ENCODE measurements at places on chromosomes 1 and 21.

DNA sequence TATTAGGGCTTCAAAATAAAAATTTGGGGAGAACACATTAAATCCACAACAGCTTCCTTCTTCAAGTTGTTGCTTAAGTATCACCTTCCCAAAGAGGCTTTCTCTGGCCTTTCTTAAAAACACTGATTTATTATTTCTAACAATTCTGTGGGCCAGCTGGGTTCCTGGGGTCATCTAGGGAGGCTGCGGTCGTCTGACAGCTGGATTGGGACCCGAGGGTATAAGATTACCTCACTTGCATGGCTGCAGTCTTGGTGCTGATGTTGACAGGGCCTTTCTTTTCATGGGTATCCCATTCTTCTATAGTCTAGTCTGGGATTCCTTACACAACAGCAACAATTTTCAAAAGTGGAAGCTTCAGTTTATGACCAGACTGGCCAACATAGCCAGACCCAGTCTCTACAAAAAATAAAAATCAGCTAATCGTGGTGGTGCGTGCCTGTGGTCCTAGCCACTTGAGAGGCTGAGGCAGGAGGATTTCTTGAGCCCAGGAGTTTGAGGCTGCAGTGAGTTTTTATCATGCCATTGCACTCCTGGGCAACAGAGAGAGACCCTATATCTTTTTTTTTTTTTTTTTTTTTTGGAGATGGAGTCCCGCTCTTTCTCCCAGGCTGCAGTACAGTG is 46.1 kb upstream of the ZNF326 start:
- no peak for DNase-seq

- no peak for DNase-seq
Observed at GRCh38 chr21:21614966-21615365, 616.8 kb downstream of the NCAM2 start.

- no peak for DNase-seq
Observed at GRCh38 chr21:26099610-26100219, 70.9 kb downstream of the APP start.

DNA sequence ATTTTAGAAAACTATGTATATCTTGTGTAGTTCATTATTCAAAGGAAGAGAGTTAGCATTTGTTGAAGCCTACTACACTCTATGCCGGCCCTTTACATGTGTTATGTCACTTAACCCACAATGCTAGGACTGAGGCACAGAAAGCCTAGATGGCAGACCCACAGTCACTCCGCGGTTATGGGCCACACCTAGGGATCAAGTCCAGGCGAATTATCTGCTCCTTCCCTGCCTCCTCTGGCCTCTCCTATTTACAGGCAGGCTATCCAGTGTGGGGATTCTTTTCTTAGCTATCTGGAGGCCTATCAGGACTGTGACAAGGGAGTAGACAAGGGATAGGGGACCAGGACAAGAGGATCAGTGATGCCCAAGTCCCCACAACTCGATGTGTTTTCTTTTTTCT is 33.0 kb downstream of the IER5 start:
- no peak for DNase-seq

- no peak for DNase-seq
Observed at GRCh38 chr1:43272576-43273571, 3.1 kb downstream of the TMEM125 start.

DNA sequence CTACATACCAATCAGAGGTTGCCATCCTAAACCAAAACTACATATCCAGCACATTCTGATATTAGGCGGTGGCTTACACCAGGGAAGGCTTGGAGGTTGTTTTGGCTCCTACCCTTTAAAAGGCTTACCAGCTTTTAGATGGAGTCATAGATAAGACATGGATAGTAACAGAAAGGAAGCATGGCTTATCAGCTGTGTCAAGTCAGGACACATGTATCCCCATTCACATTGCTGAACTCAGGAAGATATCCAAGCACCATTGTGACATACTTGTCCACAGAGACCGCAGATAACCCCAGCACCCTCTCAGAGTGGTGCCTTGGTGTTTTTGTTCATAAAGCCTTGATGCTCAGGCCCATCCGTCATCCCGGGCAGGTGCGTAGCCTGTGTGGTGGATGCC is 39.7 kb downstream of the ADARB1 start:
- DNase-seq, result no peak

DNA sequence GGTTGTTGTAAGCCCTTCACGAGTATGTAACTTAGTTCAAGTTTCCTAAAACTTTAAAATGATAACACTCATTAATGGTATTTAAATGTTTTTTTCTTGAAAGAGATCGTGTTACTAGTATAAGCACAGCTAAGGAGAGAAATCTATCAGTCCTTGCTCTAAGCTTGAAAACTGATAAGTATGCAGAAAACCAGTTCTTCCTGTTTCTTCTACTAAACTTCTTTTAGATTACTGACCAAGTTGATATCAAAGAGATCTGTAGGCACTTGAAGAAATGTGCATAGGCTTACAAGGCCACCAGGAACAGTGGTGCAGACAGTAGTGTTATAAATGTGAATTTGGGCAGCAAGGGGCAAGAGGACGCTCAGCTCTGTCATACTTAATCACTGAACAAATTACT is 3.9 kb downstream of the EFCAB14 start:
- DNase-seq, result peak; percentile 21

DNA sequence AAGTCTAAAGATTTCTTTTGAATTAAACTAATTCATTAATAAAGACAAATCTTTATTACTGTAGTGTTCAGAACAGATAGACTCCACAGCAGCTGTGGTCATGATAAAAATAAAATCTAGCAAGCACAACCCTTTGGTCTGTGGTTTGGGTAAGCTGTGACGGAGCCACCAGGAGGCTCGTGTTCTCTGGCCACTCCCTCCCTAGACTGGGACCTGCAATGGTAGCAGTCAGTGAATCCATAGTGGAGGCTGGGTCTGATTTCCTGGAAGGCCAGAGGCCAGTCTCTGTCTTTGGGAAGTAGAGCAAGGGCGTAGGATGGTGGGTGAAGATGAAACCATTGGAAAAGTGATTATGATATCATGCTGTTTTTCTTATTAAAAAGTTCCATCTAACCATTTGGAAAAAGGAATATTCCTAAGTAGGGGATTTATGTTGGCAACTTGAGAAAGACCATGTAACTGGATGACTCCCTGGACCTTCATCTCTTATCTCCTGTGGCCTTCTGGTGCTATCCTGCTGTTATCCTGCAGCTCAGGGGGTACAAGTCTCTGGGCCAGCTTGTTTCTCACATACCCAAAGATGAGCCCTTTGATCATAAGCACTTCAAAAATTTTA is 39.0 kb downstream of the TENT5C start:
- no peak for DNase-seq

DNA sequence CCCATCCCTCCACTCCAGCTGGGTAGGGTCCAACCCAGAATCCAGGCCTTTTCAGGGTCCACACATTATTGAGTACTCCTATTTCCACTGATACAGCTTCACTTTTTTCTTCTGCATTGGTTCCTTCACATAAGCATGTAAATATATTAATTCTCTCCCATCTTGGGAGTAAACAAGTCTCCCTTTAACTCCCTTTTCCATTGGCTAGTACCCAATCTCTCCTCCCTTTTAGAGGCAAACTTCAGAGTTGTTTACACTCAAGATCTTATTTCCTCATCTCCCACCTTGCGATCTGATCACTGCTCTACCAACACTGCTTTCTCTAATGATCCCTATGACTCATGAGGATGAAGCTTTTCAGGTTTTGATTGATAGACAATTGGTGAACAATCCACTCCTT is 20.3 kb downstream of the DMAP1 start:
- no peak for DNase-seq

- no peak for DNase-seq
Observed at GRCh38 chr1:147243228-147243685, 773 bp downstream of the CHD1L start.

DNA sequence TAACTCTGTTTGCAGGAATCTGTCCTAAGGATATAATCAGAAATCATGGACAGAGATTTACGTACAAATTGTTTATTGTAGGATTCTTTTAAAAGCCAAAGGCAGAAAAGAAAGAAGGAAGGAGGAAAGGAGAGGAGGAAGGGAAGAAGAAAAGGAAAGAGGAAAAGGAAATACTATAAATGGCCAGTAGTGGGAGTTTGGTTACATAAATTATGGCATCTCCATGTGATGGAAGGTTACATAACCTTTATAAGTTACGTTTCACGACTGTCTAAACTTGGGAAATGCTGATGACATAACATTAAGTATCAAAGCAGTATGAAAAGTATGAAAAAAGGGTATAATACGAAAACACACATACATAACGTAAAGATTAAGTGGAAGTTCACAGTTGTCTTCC is 39.0 kb downstream of the SMYD2 start:
- no peak for DNase-seq

GRCh38 chr21:21952566-21952965 is 954.4 kb downstream of the NCAM2 start:
- DNase-seq, result no peak

- peak; percentile 95 for DNase-seq
Observed at GRCh38 chr1:9211291-9211811, 23.2 kb upstream of the H6PD start.

DNA sequence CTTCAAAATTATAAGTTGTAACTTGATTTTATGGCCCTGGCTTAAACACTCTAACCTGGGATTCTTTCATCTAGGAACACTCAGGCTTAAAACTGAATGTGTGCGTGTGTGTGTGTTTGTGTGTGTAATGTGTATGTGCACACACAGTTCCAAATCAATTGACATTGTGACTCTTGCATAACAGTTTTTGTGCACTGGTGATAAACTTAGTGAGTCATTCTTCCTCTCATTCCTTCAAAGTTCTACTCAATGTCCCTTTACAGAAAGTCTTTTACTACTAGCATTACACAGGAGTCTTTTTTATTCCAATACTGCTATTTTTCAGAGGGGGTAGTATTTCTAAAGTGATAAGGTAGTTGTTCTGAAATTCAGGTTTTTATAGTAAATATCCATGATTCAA is 943.6 kb downstream of the KCNT2 start:
- DNase-seq, result peak; percentile 9

DNA sequence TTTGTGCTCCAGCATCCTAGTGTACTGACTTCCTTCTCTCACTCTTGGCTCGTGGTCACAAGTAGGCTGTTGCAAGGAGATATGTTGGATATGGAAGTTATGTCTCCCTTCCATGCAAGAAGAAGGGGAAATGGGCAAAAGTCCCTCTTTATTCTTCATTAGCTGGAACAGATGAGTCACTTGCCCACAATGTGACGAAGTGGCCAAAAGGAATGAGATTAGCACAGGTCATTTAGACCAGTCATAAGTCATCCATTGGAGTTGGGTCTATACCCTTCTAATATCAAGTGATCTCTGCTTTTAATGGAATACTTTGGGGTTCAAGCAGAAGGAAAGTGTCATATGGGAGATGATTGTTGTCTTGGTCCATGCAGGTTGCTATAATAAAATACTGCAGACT is 91.2 kb upstream of the NGF start:
- no peak for DNase-seq

GRCh38 chr1:18608534-18608933 is 22.1 kb upstream of the PAX7 start:
- no peak for DNase-seq

DNA sequence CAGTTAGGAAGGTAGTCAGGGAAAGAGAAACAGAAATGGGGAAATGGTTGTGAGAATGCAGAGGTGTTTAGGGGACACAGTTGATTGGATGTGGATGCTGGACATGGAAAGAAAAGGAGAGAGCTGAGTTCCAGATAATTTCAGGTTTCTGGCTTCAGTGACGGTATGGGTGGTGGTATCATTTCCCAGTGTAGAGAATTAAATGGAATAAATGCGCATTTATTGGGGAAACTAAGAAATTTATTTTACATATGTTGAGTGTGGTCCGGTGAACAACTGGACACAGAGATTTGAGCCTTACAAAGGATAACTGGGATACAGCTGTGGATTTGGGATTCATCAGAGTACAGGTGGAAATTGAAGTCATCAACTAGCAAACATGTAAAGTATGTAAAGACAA is 12.4 kb upstream of the ZNF281 start:
- no peak for DNase-seq

DNA sequence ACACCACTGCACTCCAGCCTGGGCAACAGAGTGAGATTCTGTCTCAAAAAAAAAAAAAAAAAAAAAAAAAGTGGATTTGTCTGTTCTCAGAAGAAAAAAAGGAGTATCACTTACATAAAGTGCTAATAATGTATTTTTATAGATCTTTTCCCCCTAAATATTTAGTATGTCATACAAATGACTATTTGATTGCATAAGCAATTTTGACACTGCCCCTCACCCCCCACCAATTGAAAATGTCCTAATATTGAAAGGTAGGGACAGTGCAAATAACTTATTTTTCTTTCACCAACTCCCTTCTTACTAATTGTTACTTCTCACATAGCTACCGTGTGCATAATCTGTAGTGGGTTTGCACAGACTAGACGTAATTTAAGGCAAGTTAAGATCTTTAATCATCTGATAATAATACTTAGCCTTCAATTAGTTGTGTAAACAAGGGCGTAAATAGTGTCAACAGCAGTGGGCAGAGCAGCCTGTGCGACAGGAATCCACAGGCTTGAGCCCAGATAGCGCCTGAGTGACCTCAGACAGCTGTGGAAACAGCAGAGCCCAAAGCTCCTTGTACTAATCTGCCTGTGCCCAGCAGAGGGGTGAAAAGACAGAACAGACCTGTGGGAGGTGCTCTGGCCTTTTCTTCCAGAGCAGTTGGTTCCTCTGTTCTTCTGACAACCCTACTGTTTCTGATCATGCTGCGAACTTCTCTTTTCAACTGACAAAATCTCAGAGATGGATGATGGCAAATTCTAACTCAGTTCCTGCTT is 4.5 kb upstream of the IER5 start:
- no peak for DNase-seq

DNA sequence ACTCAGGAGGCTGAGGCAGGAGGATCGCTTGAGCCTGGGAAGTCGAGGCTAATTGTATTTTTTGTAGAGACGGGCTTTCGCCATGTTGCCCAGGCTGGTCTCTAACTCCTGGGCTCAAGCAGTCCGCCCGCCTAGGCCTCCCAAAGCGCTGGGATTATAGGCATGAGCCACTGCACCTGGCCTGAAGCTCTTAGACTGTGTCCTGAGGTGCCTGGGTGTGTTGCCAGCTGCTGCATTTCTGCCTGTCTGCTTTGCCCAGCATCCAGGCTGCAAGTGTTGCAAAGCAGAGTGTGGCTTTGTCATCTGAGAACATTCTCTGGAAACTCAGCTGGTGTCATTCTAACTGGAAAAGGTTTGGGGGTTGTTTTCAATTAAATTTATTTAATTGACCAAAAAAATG is 105.0 kb downstream of the HUNK start:
- DNase-seq, result no peak

DNA sequence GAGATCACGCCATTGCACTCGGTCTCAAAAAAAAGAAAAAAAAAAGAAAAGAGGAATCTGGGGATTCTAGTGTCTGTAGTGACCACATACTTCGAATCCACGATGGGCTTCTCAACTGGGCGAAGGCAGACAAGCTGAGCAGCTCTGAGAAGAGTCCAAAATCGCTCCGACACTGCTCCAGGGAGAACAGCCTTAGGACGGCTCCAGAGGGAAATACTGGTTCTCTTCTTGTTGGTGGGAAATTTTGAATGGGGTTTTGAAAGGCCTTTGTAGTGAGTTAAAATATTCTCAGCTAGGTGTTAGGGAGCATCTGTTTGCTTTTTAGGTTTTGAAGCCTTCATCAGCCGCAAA is 18.3 kb upstream of the HJV start:
- DNase-seq, result peak; percentile 32
